ENCODE measurements at places on chromosomes 7 and 10.
A peak's percentile ranks its signal among the peaks of the same experiment; 100 is the strongest.

DNA sequence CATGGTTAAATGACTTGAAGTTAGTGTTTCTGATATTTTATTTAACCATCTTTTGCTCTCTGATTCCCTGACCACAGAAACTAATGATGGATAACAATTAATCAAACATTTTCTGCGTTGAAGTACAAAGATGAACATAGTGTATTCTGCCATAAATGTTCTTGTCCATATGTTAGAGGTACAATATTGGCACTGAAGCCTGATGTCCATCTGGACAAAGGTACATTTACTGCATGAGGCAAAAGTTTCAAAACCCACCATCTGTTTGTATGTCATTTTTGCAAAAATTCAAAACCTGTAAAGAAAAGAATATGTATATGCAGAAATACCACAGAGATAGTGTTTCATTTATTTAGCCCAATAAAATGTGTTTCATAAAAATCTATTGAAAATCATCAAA, 861.5 kb downstream of the ANKRD7 start:
- no peak for DNase-seq

DNA sequence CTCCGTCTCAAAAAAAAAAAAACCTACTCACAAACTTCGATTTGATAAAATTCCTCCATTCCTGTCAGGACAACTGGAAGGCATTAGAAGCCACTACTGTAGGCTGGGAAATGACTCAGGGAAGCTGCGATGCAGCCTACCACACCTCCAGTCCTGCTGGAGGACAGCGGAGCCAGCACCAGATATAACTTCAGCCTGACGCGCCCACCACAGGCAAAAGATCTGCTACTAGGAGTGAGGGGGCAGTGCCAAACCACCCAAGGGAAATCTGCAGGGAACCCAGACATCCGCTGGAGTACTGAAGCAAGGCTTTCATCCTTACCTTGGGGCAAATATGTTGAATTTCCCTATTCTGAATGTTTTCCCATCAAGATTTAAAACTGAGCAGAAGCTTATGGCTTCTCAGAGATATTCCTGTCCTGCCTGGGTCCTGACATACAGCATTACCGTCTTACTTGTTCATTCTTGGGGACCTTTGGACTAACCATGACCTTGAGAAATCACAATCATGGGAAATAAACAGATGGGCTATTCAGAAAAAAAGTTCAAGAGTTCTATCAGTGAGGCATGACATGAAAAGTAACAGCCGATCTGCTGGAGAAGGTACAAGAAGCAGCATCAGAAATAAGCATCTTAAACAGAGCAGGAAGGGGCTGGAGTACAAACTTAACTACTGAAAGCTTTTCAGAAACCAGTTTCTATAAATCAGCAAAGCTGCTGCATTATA, 20.4 kb downstream of the BCCIP start:
- no peak for DNase-seq

DNA sequence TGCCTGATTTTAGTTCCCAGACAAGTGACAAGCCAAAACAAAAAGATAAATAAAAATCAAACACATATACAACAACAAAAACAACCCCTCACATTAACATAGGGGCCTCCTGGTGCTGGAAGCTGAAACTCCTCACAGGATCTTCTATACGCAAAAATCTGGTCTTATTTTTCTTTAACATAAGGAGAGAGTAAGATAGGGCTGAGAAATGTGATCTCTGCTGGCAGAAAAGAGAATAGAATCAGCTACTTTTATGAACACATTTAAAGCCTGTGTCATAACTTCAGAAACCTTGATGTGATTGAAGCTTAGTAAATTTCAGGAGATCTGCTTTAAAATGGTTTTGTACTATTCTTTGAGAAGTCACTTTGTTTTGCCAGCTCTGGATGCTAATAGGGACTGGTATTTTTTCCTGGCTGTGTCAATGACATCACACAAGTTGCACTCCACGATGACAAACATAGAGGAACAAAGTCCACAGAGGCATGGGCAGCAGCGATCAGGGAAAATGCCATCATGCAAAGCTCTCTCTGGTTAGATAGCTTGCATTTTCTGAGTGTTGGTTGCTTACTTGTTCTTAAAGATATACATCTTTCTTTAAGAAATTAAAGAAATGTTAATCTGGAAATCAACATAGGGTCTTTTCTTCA, 176.6 kb upstream of the SP4 start:
- DNase-seq: no peak

DNA sequence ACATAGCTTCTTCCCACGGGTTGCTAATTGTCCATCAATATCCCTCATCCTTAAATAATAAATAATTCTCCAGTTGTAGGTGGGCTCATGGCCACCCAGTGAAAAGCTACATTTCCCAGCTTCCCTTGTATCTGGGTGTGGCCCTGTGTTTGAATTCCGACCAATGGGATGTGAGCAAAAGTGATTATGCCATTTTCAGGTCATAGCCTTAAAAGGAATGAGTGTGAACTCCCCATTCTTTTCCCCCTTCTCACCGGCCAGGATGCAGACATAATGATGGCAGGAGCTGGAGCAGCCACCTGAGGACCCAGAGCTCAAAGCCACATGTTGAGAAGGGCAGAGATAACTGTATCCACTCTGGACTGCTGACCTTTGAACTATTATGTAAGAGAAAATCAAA, 30.3 kb upstream of the CALU start:
- no peak for DNase-seq

DNA sequence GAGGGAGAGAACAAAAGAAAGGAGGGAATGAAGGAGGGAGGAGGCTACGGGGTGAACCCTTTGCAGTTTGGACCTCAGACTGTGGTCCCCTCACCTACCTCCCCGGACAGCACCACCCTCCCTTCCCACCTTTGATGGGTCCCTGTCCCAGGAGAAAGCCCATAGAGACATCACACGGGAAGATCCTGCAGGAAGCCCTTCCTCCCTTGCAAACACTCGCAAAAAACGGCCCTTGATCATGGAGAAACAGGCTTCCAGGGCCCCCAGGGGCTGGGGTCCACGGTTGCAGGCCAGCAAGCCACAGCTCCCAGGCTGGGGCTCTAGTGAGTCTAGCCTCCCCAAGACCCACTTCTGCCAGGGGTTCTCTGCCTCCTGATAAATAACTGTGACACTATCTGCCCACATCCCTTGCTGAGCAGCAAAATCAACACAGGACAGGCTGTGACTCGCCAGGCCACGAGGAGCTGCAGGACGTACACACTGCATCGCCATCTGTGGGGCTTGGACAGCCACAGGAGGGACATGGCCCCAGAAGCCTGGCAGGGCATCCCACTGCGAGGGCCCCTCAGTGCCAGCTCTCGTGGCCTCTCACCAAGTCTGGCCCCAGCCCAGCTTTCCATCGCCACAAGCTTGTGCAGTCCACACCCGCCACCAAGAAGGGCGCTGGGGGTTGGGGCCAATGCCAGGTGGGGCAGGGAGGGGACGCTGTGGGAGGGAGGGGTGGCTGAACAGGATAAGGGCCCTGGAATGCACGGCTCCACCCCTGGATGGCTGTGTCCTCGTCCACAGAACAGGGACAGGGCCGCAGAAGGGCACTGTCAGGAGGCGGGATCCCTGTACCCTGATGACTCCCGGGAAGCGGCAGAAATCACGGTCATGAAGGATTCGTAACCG, 34.2 kb downstream of the PDGFA start:
- no peak for DNase-seq

DNA sequence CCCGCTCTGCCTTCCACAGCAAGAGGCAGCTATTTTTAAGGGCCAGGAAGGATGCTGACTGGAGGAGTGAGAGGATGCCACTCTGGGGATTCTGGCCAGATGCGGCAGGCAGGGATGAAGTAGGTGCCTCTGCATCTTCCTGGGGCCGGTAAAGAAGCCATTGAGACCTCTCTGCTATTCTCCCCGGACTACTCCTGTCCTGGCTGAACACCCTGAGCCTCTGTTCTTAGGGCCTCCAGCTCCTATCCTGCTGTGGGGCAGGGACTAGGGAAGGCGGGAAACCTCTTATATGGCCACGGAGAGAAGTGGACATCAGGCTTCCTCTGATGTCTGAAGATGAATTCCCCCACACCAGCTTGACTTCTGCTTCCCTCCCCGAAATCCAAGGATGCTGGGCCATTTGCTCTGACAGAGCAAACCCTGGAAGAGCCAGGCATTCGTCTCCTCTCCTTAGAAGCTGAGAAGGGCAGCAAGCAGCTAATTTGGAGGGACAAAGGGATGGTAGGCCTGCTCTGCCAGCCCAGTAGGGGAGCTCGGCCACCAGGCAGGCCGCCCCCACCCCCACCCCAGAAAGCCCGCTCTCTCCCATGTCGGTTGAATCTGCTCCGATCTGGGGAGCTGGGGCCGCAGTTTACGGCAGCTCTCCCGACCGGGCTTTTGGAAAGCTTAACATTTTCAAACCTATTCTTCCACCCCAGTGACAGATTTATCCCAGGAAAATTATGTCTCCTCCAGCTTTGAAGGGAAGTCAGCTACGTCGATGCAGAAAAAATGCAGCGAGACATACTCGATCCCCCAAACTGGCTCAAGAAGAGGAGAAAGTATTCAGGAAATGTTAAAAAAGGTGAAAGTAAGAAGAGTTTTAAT, 2.8 kb downstream of the FGF8 start:
- DNase-seq: no peak

GRCh38 chr10:57621466-57621865, 646.2 kb downstream of the IPMK start:
- no peak for DNase-seq

GRCh38 chr7:16091701-16092310, 329.5 kb downstream of the CRPPA start:
- no peak for DNase-seq

- no peak for DNase-seq
Observed at GRCh38 chr7:38975944-38976392, 1.7 kb upstream of the POU6F2 start.

DNA sequence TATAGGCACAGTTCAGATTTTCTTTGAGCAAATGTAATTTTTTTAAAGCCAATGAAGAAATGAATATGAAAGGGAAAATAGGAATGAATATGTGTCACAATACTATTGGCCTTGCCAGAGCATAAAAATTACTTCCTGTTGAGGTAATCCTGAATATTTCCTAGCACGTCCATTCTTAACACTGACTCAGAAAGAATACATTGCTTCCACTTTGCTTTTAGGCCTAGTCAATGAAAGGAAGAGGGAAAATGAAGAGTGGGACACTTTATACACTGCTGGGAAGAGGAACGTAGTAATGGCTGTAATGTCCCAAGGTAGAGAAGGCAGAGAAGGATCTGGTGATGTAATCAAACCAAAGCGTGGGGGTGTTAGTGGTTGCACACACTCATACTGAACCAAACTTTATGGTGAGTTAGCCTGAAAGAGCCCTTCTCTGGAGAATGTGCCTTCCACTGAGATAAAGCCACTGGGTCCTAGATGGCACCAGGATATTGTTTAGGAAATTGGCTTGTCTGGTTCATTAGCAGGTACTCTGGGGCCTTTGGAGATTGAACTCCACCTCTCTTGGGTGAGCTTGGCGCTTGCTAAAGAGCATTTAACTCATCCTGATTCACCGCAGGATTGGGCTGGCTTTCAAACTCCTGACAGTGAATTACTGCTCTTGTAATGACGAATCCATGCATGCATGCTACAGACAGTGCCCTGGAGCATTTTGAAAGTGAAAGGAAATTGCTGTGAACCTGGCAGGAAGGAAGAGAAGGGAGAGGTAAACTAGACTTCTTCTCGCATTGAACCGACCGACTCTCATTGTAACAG, 254.9 kb downstream of the KIAA1217 start:
- peak; percentile 83 for DNase-seq

- no peak for DNase-seq
Observed at GRCh38 chr7:21640105-21640504, 97.3 kb downstream of the DNAH11 start.

Data from DMS79 (cell line).